ENCODE measurements at places on chromosomes 13 and 19. TPM values are rescaled to one million over a fixed set of nuclear protein-coding genes. Genes with fewer than 3 reads are reported as not detected.

FFAR1 gene
- total RNA-seq, result not detected

PDX1 gene
- not detected for total RNA-seq

ZNF681 gene
- total RNA-seq, result 2.5 TPM

DNA sequence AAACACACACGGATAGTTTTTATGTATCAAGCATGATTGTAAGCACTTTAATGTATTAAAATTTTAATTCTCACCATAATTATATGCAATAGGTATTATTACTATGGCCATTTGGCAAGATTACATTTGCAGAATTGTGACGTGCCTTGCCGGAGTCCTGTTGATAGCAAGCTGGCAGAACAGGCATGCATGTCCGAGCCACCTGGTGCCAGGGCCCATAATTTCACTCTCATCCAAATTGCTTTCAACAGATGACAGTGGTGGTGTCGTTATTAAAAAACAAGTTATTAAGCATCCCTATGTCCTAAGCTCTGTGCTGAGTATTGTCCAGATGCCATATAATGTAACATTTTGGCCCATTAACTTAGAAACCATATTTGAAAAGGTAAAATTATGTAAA is 374.3 kb downstream of the FOXO1 start:
- no peak for DNase-seq

- no peak for DNase-seq
These were observed 25.9 kb upstream of the OR10H2 start for GRCh38 chr19:15701757-15702533.

GRCh38 chr19:46082728-46083050 is 41.8 kb downstream of the IGFL3 start:
- no peak for DNase-seq

DNA sequence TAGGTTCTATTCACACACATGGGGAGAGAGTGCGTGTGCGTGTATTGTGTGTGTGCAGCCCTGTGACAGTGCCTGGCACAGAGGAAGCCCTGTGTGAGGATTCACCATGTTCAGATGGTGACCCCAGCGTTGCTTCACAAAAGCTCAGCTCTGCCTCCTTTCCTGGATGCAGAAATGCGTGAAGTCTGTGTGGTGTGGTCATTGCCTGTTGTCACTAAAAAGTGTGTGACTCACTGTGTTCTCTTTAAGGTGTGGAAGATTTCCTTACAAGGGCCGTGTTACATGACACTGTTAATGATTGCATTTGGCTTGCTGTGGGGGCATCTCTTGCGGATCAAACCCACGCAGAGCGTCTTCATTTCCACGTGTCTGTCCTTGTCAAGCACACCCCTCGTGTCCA is 19.5 kb upstream of the DCUN1D2 start:
- no peak for DNase-seq

GRCh38 chr13:77048681-77049080 is 21.7 kb upstream of the FBXL3 start:
- DNase-seq, result no peak

GRCh38 chr19:58000677-58001076 is 1.9 kb downstream of the ZNF606 start:
- no peak for DNase-seq

DNA sequence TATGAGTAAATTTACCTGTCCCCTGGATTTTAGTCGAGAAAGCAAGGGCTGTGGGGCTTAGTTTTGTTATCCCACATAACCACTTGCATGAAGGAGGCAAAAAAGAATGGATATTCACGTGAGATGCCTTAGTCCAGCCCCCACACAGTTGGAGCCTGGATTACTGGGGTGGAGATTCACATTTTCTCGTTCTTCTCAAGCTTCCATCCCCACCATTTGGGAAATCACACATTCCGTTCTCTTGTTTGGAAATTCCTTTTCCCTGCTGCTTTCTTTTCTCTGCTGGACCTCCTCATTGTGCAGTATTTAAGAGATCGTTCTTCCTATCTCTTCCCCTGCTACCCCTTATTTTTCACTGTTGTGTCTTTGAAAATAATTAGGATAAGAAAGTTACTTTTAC is 45.1 kb upstream of the FARP1 start:
- DNase-seq, result no peak

GRCh38 chr13:98595134-98595533 is 18.2 kb upstream of the STK24 start:
- no peak for DNase-seq

- DNase-seq, result no peak
These were observed 113.0 kb downstream of the KL start for GRCh38 chr13:33129094-33129832.
